Activated T-helper 1 cell treated with anti-CD3 and anti-CD28 coated beads, Interleukin-2, amount 50 U/mL, for 16 hours (primary cell): ENCODE measurements at places on chromosomes 5 and 9.

DNA sequence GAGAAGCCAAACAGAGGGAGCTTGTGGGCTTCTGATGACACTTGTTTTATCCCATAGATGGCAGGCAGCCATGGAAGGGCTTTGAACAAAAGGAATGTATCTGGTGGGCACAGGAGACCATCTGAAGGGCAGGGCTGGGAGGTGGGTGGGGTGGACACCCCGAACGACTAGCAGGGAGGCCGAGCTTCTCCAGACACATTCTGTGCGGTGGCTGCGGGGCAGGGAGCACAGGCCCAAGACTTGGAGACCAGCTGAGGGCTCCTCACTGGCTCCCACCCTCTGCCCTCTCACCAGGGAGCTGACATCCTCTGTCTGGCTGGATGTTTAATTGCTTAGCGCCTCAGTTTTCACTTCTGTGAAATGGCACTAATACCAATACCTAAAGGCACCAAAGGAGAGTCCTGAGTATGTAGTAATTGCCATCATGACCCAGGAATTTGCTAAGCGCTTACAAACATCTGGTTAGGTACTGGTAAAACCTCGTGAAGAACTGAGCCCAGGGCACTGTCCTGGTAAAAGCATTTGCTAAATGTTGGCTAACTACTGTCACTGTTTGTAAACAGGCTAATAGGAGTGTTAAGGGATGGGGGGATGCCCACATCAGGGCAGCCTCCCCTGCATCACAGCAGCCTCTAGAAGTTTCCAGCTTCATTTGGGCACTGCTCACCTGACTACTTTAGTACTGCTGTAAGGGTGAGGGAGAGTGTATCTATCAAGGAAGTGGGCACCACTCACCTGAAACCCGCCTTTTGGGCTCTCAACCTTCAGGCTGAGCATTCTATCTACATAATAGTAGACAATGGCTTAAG lies 2.1 kb upstream of the PHF2 start:
- no peak for DNase-seq

DNA sequence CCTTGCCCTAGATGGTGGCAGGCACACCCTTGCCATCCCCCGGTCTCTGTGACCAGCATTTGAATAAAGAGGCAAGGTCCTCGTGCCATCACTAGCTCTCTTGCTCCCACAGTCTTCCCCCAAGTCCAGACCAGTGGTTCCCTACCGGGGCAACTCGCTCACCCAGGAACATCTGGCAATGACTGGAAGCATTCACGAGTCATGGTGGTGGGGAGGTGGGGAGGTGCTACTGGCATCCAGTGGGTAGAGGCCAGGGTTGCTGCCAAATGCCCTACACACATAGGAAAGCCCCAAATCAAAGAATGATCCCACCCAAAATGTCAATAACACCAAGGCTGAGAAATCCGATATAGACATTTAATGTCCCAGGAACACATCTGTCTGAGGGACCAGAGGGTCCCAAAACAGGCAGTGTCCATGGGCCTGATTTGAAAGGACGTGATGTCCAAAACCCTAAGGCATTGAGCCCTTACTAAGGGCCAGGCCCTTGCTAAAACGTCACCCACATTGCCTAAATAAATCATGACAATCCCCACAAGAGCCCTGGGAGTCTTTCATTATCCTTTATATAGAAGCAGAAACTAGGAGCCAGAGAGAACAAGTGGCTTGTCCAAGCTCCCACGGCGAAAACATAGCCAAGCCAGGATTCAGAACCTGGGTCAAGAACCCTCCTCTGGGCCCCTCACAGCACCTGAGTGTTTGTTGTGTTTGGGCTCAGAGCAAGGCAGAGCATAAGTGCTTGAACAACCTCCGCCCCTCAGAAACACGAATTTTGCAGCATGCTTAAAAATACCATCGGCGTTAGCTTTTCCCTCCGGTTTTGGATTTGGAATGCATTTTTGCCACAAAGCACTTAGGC lies 119.3 kb upstream of the WWC1 start:
- no peak for DNase-seq

GRCh38 chr5:17405976-17406375 lies 92.1 kb upstream of the TAF11L2 start:
- DNase-seq, result no peak

DNA sequence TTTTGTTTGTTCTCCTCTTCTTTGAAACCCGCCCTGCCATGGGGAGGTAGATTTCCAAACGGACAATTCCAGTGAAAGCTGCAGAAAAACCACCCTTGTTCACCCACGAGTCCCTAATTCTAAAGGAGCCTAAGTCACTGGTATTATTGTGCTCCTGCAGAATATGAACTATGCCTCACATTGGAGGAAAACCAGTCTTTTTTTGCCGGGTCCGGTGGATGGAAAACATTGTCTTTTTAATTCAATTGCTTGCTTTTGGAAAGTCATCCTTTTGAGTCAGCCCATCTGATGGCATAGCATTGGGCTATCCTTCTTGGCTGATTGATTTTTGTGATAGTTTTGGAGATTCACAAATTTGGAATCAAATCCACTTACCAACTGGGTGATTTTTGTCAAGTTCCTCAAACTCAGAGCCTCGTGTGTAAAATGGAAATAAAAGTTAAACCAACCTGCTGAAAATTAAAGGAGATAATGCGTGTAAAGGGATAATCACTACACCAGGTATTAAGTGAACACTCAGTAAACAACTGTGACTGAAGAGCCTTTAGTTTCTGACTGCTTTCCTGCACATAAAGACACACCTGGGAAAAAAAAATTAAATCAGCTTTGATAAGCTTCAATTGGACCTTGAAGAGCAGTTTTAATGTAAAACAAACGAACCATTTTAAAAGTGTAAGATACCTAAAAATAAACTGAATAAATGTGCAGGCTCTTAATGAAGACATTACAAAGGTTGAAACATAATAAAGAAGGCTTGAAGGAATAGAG lies 780 bp upstream of the CCNJL start:
- no peak for DNase-seq

GRCh38 chr5:172692981-172693380 lies 51.9 kb downstream of the NEURL1B start:
- no peak for DNase-seq

- no peak for DNase-seq
Measured at GRCh38 chr5:6749026-6749716, 35.9 kb downstream of the TENT4A start.

DNA sequence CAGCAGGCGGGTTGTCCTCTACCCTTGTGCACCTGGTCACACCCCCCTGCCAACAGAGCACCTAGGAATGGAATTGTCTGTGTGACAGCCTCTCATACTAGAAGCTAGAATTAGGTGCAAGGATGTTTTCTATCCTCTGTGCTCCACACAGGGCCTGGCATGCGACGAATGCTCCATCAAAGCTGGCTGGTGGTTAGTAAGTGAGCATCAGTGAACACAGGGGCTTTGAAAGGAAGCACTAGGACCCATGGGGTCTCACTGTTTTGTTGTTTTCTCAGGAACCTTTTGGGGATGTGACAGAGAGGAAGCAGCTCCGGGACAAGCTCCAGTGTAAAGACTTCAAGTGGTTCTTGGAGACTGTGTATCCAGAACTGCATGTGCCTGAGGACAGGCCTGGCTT lies 32.3 kb downstream of the GALNT12 start:
- no peak for DNase-seq

GRCh38 chr9:38443597-38443996 lies 19.3 kb upstream of the IGFBPL1 start:
- DNase-seq, result no peak
